ENCODE measurements at places on chromosomes 1 and 21.

GRCh38 chr1:212852105-212852688 is 4.7 kb upstream of the SPATA45 start:
- no peak for DNase-seq

- DNase-seq, result no peak
Measured at GRCh38 chr1:172135076-172135672, 285.3 kb upstream of the C1orf105 start.

- DNase-seq, result peak; percentile 90
Measured at GRCh38 chr1:156476501-156477298, 23.9 kb downstream of the MEF2D start.

DNA sequence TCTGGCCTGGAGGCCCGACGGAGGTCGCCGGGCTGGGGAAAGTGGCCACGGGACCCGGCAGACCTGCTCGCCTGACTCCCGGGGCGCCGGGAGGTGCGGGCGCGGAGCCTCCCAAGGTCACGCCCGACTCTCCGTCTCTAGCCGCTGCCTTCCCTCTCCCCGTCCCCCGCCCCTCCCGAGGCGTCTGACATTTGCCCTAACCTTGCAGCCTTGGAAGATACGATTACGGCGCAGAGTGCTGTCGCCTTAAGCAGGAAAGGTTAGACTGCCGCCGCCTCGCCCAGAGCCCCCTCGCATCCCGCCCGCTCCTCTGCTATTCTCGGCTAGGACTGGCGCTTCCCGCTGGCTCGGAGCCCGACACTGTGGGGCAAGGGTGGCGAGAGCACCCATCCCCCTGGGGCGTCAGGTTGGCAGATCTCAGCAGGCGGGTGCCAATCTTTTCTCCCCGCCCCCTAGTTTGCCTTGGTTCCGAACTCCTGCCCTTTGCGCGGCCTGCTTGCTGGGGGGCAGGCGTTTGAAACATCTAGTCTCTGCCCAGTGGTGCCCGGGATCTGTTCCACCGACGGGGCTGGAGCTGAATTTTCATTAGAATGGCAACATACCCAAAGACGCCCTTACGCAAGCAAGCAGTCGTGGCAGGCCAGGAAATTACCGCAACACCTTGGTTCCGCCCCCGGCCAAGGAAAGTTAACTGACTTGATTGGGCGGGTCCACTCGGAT is 835 bp downstream of the PGM1 start:
- peak; percentile 82 for DNase-seq

- no peak for DNase-seq
Measured at GRCh38 chr21:14592296-14593000, 46.3 kb upstream of the SAMSN1 start.

GRCh38 chr1:172867216-172867818 is 183.4 kb downstream of the TNFSF18 start:
- no peak for DNase-seq

DNA sequence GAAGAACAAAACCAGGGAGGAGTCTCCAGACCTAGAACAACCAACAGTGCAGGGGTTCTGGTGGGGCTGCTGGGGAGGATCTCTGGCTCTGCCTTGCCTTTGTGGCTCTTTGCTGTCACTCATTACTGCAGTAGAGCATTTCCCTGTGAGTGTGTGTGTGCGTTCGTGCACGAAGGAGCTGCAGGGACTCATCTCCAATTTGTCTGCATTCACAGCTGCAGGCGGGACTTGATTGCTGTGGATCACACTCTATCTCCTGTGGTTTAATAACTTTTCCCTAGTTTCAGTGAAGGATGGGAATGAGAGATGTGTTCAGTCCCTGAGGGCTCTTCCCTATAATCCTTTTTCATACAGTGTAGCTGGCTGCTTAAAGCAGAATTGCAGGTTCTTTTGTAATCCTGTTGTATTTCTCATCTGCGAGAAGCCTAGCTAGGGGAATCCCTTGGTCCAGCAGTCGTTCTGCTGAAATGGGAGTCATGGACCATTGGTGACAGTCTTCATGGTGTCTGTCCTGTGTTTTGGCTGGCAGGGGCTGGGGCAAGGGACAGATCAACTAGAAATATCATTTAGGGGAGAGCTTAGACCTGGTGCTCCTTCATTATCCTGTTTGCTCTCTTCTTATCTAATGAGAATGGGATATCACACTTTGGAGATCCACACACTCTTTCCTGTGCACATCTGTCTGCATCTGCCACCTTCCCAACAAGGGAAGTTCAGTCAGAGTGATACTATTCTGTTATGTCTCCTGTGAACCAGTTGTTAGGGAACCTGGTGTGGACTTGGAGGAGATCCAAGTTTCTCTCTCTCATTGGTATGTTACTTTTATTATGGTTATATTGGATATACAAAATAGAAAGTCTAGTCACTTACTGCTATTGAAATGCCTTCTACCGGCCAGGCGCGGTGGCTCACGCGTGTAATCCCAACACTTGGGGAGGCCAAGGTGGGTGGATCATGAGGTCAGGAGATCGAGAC is 3.0 kb downstream of the PCP4L1 start:
- no peak for DNase-seq
